ENCODE measurements at places on chromosomes 2 and 18.

GRCh38 chr2:174643356-174643755 lies 45.8 kb upstream of the WIPF1 start:
- no peak for DNase-seq

- no peak for DNase-seq
Measured at GRCh38 chr2:231016566-231017230, 20.6 kb upstream of the C2orf72 start.

GRCh38 chr2:25711675-25712354 lies 38.4 kb upstream of the DTNB start:
- no peak for DNase-seq

GRCh38 chr18:75548353-75548905 lies 120.9 kb upstream of the SMIM21 start:
- no peak for DNase-seq

DNA sequence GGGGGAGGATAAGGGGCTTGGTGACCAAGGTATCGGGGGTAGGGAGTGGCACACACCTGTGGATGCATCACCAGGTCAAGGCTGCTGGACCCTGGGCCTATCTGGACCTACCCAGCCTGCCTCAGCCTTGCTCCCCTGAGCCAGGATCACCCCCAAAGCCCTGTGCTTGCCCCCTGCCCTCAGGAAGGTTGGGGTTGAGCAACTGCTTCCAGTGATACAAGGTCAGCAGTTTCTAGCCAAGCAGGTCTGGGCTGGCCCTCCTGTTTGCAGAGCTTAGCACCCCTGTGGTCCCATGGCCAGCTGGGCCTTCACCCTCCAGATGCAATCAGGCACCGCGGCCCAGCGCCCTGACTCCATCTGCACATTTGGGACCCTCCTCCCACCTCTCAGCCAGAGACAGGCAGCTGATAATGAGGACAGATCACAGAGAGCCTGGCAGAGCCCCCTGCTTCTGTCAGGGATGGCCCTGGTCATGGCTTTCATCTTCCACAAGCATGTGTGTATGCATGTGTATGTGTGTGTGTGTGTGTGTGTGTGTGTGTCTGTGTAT lies 154.6 kb downstream of the TFCP2L1 start:
- no peak for DNase-seq

GRCh38 chr2:201882353-201883090 lies 76.2 kb downstream of the CDK15 start:
- DNase-seq = no peak

GRCh38 chr18:13581496-13582177 lies 144.7 kb downstream of the FAM210A start:
- DNase-seq = no peak

DNA sequence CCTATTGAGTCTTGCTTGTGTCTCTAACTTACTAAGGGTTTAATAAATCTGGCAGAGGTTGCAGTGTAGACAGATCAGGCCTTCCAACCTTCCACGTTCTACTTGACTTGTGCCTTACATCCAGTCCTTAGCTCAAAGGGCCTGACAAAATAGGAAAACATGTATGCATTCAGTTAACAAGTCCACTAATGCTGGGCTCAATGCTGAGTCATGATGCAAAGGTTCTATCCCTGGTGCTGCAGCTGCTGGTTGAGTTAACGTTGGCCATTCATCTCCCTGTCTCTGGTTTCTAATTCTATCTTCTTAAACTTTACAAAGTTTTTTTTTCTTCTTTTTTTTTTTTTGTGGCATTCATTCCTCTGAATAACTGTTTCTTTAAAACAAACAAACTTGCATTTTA lies 46.3 kb upstream of the ITGB6 start:
- no peak for DNase-seq

GRCh38 chr18:77559274-77559910 lies 309.7 kb downstream of the GALR1 start:
- DNase-seq = no peak

- no peak for DNase-seq
Measured at GRCh38 chr2:231720292-231720986, 12.1 kb downstream of the PTMA start.

DNA sequence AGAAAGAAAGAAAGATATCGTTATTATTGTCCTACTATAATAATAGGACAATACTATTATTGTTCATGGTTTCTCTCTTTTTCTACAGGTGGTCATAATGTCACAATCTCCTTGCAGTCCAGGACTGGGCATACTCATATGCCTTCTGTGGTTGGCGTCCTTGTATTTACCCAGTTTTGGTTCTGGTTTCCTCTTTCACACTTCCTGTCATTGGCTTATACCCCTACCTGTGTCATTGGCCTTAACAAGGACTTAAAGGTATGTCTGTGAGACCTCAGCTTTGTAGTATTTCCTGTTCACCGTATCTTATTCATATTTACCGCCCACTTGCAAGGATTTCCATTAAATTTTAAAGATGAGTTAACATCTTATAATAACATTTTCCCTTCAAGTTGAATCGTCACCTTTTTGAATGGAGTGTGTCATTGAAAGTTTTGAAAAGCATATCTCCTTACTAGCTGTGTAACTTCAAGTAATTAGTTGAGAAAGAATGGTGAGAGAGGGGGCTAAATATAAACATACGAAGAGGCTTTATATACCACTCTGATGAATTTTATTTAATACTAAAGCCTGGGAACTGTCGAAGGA lies 36.5 kb upstream of the HTR2B start:
- no peak for DNase-seq

DNA sequence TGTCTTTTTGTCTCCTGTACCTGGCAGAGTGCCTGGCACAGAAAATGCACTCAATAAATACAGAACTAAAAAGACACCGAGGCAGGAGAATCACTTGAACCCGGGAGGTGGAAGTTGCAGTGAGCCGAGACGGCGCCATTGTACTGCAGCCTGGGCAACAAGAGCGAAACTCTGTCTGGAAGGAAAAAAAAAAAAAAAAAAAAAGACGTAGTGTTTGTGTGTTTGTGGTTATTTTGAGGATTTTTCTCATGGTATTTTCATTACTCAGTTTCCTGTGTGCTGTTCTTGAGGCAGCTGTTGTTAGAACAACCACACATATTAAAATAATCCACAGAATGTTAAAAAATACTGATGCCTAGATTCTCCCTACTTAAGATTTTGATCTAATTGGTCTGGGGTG lies 519.2 kb upstream of the SPHKAP start:
- no peak for DNase-seq

DNA sequence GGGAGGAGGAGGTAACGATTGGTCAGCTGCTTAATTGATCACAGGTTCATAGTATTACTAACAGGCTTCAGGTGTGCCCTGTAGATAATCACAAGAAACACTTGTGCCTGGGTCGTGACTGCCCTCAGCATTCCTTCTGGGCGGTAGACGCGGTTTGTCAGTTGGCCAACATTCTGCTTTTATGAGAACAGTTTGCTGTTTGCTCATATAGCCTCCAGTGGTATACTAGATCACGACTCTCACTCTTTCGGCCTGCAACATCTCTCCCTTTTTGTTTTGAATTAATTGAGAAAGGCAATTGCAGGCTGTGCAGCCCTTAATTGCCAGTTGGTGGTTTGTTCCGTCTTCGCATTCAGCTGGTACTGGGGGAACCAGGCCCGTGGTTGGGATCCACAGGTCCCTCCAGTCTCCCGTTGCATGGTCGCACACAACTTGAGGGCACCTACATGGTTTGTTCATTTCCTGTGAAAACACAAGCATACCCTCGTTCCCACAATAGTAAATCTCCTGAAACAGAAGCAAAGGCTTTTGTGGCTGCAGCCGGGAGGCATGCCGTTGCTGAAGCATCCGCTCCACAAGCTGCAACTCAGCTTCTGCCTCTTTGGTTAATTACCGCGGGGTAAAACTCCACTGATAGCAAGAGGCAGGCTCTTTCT lies 30.3 kb upstream of the GPR17 start:
- DNase-seq = no peak

GRCh38 chr2:206274434-206275311 lies at the start of gene ZDBF2:
Gene ZDBF2, plus strand, starts transcription at chr2:206274663. Its CDS starts 7,187 bp downstream, at chr2:206281850.
- DNase-seq = peak; percentile 7

DNA sequence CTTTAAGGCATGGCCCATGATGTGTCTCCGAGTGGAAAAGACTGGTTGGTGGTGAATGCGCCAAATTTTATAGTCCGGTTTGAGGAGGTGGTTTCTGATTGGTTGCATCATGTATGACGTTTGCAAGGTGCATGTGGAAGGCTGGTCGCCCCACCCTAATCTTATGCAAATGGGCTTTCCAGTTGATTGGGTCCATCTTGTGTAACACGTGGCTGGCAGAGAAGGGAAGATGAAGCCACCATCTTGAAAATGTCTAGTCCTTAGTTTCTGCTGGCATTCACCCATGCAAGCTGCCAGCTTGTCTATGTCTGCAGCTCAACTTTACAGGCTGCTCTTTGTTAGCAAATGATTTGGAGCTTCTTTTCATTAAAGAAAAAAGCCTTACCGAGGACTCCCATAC lies 132.2 kb downstream of the PIK3C3 start:
- no peak for DNase-seq
